Activated naive CD8-positive, alpha-beta T cell treated with anti-CD3 and anti-CD28 coated beads, Interleukin-2, amount 10 ng/mL, durations not matched to agents 7 days and 5 days (primary cell): ENCODE measurements at places on chromosomes 1 and 21. TPM values are rescaled to one million over a fixed set of nuclear protein-coding genes. Genes with fewer than 3 reads are reported as not detected.

- no peak for DNase-seq
These were observed 65.7 kb upstream of the RNF11 start for GRCh38 chr1:51170342-51170741.

GRCh38 chr1:202645097-202645476, 65.2 kb downstream of the SYT2 start:
- DNase-seq, result no peak

GRCh38 chr1:67753776-67754525, 69.0 kb downstream of the GADD45A start:
- DNase-seq, result no peak

DNA sequence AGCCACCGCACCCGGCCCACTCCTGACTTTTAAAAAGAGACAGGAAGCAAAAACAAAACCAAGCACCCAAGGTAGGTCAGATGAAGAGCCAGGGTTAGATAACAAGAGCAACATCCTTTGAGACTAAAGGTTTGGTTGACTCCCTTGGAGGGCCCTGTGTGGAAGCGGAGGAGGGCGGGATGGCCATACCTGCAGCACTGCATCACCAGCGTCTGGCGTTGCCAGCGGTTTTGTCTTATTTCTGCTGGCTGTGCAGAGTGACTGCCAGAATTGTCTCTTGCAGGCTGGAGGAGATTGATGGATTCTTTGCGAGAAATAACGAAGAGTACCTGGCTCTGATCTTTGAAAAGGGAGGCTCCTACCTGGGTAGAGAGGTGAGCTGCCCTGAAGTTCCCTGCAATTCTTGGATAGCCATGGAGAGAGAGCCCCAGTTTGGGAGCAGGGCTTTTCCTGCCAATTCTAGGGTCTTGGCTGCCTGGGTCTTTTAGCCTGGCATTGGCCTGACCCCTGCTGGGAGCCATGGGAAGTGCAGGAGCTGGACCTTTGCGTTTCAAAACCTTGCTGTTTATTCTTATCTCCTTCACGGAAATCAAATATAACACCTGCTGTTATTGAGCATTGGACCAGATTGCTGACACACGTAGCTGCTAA, 24.0 kb downstream of the QSOX1 start:
- peak; percentile 76 for DNase-seq

DNA sequence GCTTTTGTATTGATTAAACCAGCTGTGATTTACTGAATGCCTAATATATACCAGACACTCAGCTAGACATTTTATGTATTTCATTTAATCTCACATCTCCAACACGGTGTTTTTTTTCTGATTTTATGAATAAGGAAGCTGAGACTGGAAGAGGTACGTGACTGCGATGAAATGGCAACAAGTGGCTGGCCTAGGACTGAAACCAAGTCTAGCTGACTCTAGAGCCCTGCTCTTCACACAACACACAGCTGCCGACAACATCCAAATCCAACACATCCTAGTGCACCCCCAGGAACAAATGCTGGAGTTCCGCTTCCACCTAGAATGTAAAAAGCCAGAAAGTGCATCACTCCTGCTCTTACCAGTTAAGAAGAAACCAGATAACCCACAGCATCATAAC, 10.7 kb upstream of the TOMM20 start:
- no peak for DNase-seq

- no peak for DNase-seq
These were observed 3.9 kb upstream of the CACNA1S start for GRCh38 chr1:201116091-201116490.

GRCh38 chr1:32289256-32289655, 2.6 kb upstream of the HDAC1 start:
- DNase-seq, result no peak

DNA sequence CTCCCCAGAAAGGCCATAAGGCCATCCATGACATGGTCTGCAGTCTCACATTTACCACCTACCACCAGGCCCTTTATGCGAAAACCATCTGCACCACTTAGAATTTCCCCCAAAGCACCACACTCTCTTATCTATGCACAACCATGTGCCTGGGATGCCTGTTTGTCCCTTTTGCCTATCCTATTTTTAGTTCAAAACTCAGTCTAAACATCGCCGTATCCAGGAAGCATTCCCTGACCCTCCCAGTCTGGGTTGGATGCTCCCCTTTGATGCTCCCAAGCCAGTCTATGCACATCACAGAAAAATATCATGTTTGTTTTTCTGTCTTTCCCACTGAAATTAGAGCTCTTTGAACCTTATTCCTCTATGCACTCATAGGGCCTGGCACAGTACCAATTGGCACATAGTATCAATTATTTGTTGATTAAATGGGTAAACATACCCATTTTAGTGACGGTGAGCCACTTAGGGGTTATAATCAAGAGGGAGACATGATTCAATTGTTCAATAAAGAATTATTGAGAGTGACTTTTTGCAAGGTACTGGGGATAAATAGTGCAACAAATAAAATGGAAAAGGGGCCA, 6.7 kb downstream of the MPL start:
- no peak for DNase-seq

- DNase-seq, result peak; percentile 10
These were observed 121.0 kb downstream of the GLIS1 start for GRCh38 chr1:53617851-53618499.

GRCh38 chr1:119535381-119535780, 28.4 kb downstream of the HSD3B1 start:
- no peak for DNase-seq

- DNase-seq, result no peak
These were observed 2.5 kb downstream of the ITLN2 start for GRCh38 chr1:160952129-160952510.

DNA sequence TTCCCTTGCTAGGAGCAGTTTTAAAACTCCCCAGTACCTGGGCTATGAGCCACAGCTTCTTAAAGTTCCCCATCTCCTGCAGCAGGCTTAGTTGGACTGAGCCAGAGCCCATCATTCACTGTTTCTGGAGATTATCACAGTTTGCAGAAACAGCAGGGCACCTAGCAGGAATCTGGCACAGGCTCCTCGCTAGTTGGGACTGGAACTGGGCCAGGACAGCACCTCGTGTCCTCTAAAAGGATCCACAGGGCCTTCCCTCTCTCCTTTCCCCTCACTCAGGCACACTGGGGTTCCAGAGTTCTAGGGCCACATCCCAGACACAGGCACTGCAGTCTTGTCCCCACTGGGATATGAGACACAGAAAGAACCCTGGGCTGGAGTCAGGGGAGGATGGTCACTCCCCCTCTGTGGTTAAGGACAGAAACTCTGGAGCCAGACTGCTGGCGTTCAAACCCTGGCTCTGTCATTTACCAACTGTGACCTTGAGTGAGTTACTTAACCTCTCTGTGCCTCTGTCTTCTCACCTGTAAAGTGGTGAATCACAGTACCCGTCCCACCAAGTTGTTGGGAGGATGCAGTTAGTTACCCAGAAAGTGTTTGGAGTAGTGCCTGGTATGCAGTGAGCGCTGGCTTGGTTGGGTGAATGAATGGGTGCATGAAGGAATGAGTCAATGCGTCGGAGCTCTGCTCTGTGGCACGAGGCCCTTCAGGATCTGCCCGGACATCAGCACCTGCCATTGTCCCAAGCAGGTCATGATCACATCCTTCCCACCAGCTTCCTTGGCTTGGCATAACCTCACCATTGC, 18.8 kb upstream of the ECE1 start:
- no peak for DNase-seq

DNA sequence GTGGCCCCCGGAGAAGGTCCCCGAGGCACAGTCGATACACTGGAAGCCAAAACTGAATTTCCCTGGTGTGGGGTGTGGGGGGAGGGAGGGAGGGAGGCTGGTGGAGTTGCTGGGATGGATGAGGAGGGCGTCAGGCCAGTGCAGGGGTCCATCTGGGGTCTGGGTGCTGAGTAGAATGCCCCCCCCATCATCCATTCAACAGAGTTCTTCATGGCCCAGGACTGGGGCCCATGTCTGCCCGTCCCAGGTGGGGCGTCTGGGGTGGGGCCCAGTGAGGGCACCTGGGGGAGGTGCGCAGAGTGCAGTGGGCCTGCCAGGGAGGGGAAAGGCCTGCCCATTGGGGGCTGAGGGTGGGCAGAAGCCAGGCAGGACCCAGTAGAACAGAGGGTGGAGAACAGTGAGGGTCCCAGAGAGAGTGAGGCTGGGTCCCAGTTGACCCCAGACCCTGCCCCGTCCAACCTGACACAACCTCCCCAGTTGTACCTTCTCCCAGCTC, 1.9 kb downstream of the TNFRSF18 start:
- DNase-seq, result peak; percentile 31

GRCh38 chr1:8925960-8926359, 19.7 kb upstream of the CA6 start:
- no peak for DNase-seq

DNA sequence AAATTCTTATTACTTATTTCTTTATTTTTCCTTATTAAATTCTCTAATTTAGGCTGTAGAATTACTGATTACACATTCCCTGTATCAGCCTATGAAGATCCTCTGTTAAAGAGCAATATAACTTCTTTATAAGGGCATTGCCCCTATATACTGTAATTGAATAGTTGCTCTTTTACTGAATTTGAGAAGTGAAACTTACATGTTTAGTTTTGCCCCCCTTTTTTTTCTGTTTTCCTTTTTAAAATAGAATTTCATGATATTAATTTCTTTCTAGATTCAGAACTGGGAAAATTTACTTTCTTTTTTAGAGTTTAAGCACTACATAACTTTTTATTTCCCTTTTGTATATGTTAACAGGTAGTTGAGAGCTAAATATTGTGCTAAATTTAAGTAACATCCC, 29.5 kb upstream of the PGM1 start:
- no peak for DNase-seq

DNA sequence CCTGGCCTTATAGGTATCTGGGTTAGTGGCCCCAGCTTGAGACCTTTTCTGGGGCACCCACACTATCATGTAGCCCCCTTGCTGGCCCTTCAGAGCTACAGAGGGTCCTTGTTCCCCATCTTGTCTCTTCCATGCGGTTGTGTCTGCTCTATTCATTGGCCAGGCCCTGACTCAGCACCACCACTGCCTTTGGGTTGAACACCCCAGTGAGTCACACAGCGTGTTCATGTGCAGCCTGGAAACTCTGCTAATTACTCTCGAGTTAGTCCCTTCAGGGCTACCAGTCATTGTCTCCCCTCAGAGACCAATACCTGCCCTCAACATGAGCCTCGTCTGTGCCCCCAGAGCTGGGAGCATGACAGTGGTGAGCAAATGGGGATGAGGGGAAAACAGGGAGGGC, 28.2 kb upstream of the IKBKE start:
- DNase-seq, result no peak

GRCh38 chr1:234987415-234988154, 141.1 kb downstream of the TOMM20 start:
- DNase-seq, result no peak

GRCh38 chr1:212645546-212646543, 37.3 kb downstream of the ATF3 start:
- no peak for DNase-seq

GRCh38 chr1:218365226-218365999, 20.3 kb downstream of the TGFB2 start:
- no peak for DNase-seq

GRCh38 chr21:46284733-46285132, 678 bp downstream of the MCM3AP start:
- DNase-seq, result no peak

- DNase-seq, result no peak
These were observed 372.8 kb downstream of the PTBP2 start for GRCh38 chr1:97094247-97094972.

DNA sequence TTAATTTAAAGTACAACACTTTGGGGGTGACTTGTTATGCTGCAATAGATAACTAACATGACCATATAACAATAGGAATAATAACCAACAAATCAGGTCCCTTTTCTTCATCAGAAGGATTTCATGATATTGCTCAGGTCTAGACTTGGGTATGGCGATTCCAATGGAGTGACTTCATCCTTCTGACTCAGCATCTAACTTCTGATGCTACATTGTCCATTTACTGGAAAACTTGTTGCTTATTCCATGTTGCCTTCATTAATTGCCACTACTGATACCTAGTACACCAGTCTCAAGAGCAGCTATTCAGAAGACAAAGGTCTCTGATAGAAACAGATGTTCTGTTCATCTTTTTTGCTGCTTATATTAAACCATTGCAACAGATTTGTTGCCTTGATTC, 324.3 kb downstream of the TGFB2 start:
- DNase-seq, result no peak

GRCh38 chr1:55781944-55782482, 566.8 kb upstream of the USP24 start:
- no peak for DNase-seq

GRCh38 chr1:204093781-204094180, 20.9 kb downstream of the SOX13 start:
- DNase-seq, result no peak

DNA sequence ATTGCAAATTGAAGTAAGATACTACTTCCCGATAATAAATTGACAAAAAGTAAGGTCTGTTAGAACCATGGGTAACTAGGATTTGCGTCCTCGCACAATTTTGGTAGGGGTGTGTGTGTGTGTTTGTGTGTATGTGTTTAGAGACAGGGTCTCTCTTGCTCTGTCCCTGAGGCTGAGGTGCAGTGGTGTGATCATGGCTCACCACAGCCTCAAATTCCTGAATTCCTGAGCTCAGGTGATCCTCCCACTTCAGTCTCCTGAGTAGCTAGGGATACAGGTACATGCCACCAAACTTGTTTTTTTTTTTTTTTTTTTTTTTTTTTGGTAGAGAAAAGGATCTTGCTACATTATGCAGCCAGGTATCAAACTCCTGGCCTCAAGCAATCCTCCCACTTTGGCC, 209.2 kb upstream of the ESRRG start:
- DNase-seq, result no peak

DNA sequence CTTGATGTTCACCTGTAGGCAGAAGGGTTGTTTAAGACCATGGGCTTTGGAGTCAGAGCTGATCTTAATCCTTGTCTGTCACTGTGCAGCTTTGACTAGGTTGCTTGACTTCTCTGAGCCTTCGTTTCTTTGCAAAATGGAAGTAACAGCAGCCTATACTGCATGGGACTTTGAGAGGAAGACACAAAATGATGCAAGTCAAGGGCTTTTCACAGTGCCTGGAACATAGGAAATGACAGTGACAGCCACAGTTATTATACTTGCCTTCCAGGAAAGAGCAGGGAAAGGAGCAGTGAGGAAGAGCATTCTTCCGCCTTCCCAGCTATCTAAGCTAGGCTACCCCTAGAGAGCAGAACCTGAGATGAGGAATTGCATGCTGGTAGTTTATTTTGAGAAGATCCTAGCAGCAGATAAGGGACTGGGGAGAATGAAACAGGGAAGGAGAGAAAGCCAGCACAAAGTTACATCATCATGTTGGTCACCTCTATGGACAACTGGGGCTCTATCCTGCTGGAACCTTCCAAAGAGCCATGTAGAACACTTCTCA, 3.1 kb downstream of the CSF3R start:
- DNase-seq, result no peak

GRCh38 chr1:46334030-46334384, 6.6 kb upstream of the NSUN4 start:
- DNase-seq, result no peak

Gene IQGAP3
- total RNA-seq, result 30.3 TPM

Gene RHD
- not detected for total RNA-seq

Gene AVPR1B
- not detected for total RNA-seq

Gene SPRR4
- total RNA-seq, result not detected

Gene SCAMP3
- 81.7 TPM for total RNA-seq

Gene ELAVL4
- not detected for total RNA-seq

Gene SHE
- not detected for total RNA-seq
